Kidney (tissue), 22 donors: ENCODE measurements at places on chromosomes 12 and 14.

DNA sequence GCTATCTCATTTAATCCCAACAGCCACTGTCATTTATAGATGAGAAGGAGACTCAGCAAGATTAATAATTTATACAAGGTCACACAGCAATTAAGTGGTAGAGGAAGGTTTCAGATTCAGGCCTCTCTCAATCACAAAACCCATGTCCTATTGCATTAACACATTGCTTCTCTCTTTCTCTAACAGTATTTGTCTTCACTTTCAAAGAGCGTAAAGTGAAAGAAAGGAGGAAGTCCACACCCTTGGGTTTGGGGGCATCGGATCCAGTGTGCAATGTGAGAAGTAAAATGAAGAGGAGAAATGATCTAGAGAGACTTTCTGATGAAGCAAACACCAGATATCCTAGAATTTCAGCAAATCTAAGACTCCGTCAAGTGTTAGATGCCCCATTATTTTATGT is 7.0 kb upstream of the VRK1 start:
- no peaks in the 10 kb centered on the region for H3K27me3 ChIP-seq
- H3K27ac ChIP-seq: no peak overlapping the region
- H3K4me1 ChIP-seq: no peaks in the 10 kb centered on the region
- no peak for DNase-seq

GRCh38 chr12:32949815-32950214 is 53.2 kb upstream of the PKP2 start:
- DNase-seq: peak; percentile 3
- no peaks in the 10 kb centered on the region for H3K36me3 ChIP-seq
- H3K27ac ChIP-seq: no peak overlapping the region
- no peak overlapping the region for H3K4me3 ChIP-seq
- no peaks in the 10 kb centered on the region for H3K4me1 ChIP-seq

GRCh38 chr14:34711796-34712712 is 2.3 kb downstream of the CFL2 start:
- H3K36me3 ChIP-seq: peaks cover 3% of the 10 kb centered on the region
- peaks cover 4% of the 10 kb centered on the region for H3K4me1 ChIP-seq
- DNase-seq: no peak
- H3K27me3 ChIP-seq: no peaks in the 10 kb centered on the region
- no peak overlapping the region for H3K27ac ChIP-seq

- H3K4me3 ChIP-seq: no peak overlapping the region
- peaks cover 4% of the 10 kb centered on the region for H3K4me1 ChIP-seq
- no peaks in the 10 kb centered on the region for H3K27me3 ChIP-seq
- H3K36me3 ChIP-seq: no peaks in the 10 kb centered on the region
- no peak for DNase-seq
- H3K27ac ChIP-seq: no peak overlapping the region
Measured at GRCh38 chr12:92107621-92108131, 38.0 kb downstream of the BTG1 start.

- H3K27ac ChIP-seq: no peak overlapping the region
- H3K4me3 ChIP-seq: no peak overlapping the region
- H3K27me3 ChIP-seq: peaks cover 25% of the 10 kb centered on the region
- peak; percentile 95 for DNase-seq
- H3K36me3 ChIP-seq: no peaks in the 10 kb centered on the region
Measured at GRCh38 chr12:57213058-57213715, 3.4 kb upstream of the NXPH4 start.

- H3K27ac ChIP-seq: no peak overlapping the region
- H3K4me1 ChIP-seq: no peaks in the 10 kb centered on the region
- DNase-seq: no peak
- no peaks in the 10 kb centered on the region for H3K27me3 ChIP-seq
- H3K4me3 ChIP-seq: no peak overlapping the region
Measured at GRCh38 chr12:34603382-34604035, 581.2 kb downstream of the ALG10 start.

DNA sequence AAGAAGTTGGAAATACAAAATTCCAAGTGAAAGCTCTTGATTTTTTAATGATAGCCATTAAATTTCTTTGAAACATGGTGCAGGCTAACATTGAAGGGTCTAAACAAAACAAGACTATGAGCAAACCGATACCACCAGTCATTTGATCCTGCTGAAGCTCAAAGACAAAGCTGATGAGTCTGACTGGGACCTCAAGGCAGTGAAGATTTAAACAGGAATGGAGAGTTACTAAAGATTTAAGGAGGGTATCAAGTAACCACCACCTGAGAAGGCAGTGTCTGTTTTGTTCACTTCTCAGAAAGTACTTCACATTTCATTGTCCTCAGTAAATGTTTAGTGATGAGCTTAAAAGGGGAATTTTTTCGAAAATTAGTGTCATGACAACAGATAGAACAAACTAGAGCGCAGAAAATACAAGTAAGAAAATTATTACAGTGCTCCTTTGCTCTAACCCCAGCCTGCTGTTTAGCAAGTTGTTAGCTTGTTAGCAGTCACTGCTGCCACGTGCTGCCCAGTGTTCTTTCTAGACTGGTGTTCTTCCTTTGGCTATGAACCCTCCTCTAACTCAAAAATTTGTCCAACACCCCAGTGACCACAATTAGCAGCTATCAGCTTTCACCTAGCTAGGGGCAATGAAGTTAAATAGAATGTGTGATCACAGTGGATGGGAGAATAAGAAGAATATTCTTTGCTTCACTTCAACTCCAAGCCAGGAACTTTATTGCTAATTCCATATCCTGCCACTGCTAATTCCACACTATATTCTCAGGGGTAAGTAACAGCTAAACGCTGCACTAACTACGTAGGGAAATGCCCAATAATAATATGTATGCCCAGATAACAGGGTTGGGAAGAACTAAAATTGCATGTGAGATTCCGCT is 41.1 kb downstream of the YAF2 start:
- no peak for DNase-seq
- H3K4me1 ChIP-seq: no peaks in the 10 kb centered on the region
- H3K27ac ChIP-seq: no peak overlapping the region
- H3K4me3 ChIP-seq: no peak overlapping the region

- H3K36me3 ChIP-seq: no peaks in the 10 kb centered on the region
- no peaks in the 10 kb centered on the region for H3K4me1 ChIP-seq
- no peak overlapping the region for H3K27ac ChIP-seq
- H3K4me3 ChIP-seq: no peak overlapping the region
Measured at GRCh38 chr14:100423317-100424010, 100.3 kb downstream of the SLC25A47 start.

GRCh38 chr14:61811882-61812346 is 49.7 kb downstream of the SNAPC1 start:
- no peak overlapping the region for H3K4me3 ChIP-seq
- H3K27ac ChIP-seq: no peak overlapping the region
- peaks cover 3% of the 10 kb centered on the region for H3K4me1 ChIP-seq

GRCh38 chr14:80771201-80771600 is 170.3 kb downstream of the CEP128 start:
- H3K36me3 ChIP-seq: no peaks in the 10 kb centered on the region
- no peak overlapping the region for H3K4me3 ChIP-seq
- H3K4me1 ChIP-seq: no peaks in the 10 kb centered on the region
- no peak overlapping the region for H3K27ac ChIP-seq
- H3K27me3 ChIP-seq: no peaks in the 10 kb centered on the region

DNA sequence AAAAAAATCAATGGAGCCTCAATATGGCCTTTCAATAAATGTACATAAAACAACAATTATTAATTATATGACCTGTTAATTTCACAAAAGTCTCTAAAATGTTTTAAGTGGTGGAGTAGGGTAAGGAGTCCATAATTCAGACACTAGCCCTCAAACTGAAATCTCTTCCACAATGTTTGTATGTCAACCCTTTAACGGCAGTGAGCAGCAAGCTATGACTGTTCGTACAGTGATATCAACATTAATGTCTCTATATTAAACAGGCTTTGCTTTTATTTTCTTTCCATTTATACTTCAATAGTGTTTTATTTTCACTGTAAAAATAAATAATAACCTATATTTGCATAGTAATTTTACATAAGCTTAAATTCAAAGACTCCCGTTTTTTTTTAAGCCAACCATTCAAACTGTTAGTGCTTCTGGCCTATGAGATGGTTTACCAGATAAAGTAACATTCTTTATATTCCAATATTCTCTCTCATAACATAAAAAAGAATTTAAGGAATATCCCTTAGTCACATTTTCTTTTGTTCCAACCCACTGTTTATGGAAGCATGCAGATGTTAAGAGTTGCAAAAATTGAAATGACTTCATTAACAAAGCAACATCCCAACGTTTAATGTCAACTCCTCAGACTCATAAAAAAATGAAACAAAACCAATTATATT is 2.3 kb downstream of the CDK17 start:
- H3K36me3 ChIP-seq: no peaks in the 10 kb centered on the region
- no peaks in the 10 kb centered on the region for H3K27me3 ChIP-seq
- peak overlapping the region; percentile 93 for H3K4me3 ChIP-seq
- peaks cover 2% of the 10 kb centered on the region for H3K4me1 ChIP-seq
- no peak for DNase-seq

- peaks cover 3% of the 10 kb centered on the region for H3K4me1 ChIP-seq
- H3K27ac ChIP-seq: no peak overlapping the region
- peaks cover 7% of the 10 kb centered on the region for H3K27me3 ChIP-seq
- no peak overlapping the region for H3K4me3 ChIP-seq
Measured at GRCh38 chr12:1634590-1635191, 5.7 kb downstream of the WNT5B start.
